ENCODE measurements at places on chromosomes 1 and 21.
A peak's percentile ranks its signal among the peaks of the same experiment; 100 is the strongest.

DNA sequence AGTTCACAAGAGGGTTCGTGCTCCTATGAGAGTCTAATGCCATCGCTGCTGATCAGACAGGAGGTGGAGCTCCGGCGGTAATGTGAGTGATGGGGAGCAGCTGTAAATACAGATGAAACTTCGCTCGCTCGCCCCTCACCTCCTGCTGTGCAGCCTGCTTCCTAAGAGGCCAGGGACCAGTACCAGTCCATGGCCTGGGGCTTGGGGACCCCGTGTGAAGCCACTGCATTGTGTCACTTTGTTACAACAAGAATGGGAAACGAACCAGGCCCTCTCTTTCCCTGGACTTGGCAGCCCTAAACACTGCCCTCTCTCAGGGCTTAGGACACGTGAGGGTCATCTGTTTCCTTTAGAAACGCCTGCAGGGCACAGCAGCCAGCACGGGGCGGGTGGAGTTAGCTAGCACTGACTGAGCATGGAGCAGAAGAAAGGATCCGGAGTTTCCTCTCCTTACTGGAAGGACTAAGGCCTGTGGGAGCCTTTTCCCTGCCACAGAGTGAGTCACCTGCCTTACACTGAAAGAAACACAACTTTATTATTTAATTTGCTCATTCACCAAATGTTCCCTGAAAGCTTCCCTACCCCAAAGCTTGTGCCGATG, 185.2 kb upstream of the TMEM51 start:
- DNase-seq = peak; percentile 26

DNA sequence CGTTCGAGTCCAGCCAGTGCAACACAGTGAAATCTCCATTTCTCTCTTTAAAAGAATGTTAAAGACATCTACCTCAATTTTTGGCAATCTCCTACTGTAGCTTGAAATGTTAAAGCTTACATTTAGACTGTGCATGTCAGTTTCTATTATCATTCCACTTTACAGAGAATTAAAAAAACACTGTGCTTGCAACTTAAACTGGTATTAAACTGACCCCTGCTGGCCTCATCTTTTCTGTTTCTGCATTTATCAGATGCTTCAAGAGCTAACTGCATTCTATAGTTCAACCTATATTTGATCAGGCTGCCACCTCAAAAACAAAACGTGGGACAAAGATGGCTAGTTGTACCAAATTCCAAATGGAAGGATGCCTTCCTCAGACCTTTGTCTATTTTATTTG, 226.5 kb downstream of the SMYD3 start:
- DNase-seq = no peak

GRCh38 chr21:44279354-44280260, 6.1 kb upstream of the AIRE start:
- no peak for DNase-seq

DNA sequence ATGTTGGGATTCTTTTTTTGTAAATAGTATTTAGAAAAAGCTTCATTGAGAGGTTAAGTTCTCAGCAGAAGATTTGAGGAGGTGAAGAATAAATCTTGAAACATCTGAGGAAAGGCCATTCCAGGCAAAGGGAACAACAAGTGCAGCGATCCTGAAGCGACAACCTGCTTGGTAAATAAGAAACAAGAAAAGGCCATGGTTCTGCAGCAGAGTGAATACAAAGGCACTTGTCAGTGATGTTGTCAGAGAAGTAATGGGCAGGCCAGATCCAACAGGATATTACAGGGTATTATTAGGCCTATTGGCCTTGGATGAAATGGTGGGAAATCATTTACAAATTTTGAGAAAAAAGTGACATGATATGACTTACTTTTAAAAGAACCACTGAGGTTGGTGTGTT, 960.0 kb downstream of the PLA2G4A start:
- DNase-seq = no peak

- no peak for DNase-seq
Measured at GRCh38 chr1:223714849-223715603, 2.7 kb downstream of the CAPN2 start.

- DNase-seq = no peak
Measured at GRCh38 chr1:64478594-64479470, 8.9 kb downstream of the CACHD1 start.

- no peak for DNase-seq
Measured at GRCh38 chr1:14228677-14229076, 369.8 kb upstream of the KAZN start.

DNA sequence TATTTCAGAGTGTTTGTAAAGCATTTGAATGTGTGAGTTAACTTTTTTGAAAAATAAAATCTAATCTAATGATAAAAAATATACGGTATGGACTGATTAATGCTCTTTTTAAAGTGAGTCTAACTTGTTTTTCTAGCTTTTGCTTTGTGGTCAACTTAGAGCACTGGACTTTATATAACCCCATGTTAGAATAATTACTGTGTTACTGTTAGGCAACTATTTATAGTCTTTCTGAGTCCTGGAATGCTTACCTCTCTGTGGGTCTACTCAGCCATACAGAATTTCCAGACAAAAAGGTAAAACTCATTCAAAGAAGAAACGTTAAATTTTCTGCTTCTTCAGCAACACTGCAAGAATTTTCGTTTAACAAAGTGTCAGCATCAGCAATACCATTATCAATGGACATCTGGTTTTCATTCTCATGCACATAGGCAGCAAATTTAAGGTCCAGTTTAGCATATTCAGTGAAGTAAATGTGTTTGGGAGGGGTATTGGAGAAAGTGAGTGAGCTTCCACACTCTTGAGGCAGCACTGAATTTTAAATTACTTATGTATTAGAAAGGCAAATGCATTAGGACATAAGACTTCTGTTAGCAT, 664.7 kb upstream of the NEGR1 start:
- no peak for DNase-seq

GRCh38 chr1:160781186-160781766, 14.7 kb upstream of the LY9 start:
- no peak for DNase-seq

GRCh38 chr1:5404412-5405203, 587.6 kb downstream of the NPHP4 start:
- DNase-seq = no peak

- DNase-seq = peak; percentile 43
Measured at GRCh38 chr21:41641821-41642701, 124.8 kb downstream of the RIPK4 start.

DNA sequence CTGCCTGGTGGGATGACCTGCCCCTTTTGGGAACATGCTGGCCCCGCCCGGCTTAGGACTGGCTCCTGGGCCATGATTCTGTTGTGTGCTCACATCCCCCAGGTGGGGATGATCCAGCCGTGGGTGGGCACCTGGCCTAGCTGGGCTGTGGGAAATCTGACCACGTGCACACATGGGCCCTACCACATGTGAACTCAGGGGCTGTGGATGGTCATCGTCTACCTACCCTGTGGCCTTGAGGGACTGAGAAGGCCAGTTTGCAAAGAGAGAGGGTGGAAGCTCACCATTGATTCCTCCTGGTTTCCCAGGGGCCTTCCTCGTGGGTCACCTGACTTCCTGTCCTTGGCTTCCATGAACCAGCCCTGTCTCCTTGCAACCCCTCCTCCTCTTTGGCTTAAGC, 19.4 kb upstream of the PCP4 start:
- no peak for DNase-seq

- DNase-seq = no peak
Measured at GRCh38 chr1:171841931-171842761, 848 bp downstream of the DNM3 start.

DNA sequence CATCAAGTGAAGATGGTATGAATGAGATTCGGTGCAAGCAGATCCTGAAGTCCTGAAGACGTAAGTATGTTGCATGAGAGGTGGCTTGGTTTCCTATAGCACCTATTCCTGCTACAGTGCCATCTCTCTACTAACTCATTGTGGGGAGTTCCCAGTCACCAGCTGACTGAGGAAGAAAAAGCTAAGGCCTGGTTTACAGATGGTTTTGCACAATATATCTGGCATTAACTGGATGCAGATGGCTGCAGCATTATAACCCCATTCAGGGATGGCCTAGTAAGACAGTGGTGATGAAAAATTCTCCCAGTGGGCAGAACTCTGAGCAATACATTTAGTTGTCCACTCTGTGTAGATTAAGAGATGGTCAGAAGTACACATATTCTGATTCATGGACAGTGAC, 36.7 kb downstream of the RTCA start:
- no peak for DNase-seq

DNA sequence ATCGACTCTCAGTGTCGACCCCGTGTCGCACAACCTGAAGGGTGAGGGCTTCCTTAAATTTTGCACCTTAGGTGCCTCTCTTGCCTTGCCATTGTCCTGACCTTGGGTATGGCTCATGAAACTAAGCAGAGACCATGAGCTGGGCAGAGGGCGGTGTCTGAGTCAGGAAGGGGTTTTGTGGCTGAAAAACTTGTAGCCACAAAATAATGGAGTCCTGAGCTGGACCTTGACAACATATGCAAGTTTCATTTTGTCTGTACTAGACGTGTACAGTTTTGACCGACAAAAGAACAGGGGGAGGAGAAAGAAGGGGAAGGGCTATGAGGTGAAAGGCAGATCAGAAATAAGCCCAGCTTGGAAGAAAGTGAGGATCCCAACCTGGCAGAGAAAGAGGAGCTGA, 8.3 kb upstream of the RUNX1 start:
- DNase-seq = no peak

GRCh38 chr1:7229696-7230631, 444.7 kb downstream of the CAMTA1 start:
- no peak for DNase-seq

DNA sequence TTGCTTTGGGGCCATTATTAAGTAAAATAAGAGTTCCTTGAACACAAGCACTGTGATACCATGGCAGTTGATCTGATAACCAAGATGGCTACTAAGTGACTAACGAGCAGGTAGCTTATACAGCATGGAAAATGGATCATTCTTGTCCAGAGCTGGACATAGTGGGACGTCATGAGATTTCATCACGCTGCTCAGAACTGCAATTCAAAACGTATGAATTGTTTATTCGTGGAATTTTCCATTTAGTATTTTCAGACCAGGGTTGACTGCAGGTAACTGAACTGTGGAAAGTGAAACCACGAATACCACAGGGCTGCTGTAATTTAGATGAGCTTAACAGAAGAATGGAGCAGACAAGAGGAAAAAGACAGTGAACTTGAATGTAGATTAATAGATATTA, 38.9 kb downstream of the CCDC18 start:
- no peak for DNase-seq

GRCh38 chr1:116429821-116430374, 56.9 kb downstream of the ATP1A1 start:
- DNase-seq = no peak

DNA sequence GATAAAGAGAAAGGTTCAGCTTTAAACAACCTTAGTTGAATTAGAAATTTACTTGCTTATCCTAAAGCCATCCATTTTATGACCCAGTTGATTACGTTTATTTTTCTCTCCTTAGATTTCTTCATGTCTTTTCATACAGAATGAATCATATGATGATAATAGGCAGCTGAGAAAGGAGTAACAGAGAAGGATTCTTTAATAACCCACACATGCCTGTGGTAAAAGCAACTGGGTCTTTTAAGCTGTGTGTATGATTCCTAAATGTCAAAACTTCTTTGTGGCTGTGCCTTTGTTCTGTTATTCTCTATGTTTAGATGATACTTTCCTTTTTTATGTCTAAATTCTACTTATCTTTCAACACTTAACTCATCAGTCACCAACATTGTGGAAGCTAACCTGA, 626.5 kb downstream of the NCAM2 start:
- no peak for DNase-seq

- no peak for DNase-seq
Measured at GRCh38 chr1:55081905-55082296, 42.6 kb downstream of the PCSK9 start.

GRCh38 chr1:72322910-72323309, 40.6 kb upstream of the NEGR1 start:
- no peak for DNase-seq

GRCh38 chr1:51833700-51834099, 44.8 kb downstream of the NRDC start:
- DNase-seq = no peak

- no peak for DNase-seq
Measured at GRCh38 chr1:241848686-241849344, 811 bp downstream of the EXO1 start.

GRCh38 chr1:31084782-31085569, 19.5 kb upstream of the PUM1 start:
- DNase-seq = no peak

DNA sequence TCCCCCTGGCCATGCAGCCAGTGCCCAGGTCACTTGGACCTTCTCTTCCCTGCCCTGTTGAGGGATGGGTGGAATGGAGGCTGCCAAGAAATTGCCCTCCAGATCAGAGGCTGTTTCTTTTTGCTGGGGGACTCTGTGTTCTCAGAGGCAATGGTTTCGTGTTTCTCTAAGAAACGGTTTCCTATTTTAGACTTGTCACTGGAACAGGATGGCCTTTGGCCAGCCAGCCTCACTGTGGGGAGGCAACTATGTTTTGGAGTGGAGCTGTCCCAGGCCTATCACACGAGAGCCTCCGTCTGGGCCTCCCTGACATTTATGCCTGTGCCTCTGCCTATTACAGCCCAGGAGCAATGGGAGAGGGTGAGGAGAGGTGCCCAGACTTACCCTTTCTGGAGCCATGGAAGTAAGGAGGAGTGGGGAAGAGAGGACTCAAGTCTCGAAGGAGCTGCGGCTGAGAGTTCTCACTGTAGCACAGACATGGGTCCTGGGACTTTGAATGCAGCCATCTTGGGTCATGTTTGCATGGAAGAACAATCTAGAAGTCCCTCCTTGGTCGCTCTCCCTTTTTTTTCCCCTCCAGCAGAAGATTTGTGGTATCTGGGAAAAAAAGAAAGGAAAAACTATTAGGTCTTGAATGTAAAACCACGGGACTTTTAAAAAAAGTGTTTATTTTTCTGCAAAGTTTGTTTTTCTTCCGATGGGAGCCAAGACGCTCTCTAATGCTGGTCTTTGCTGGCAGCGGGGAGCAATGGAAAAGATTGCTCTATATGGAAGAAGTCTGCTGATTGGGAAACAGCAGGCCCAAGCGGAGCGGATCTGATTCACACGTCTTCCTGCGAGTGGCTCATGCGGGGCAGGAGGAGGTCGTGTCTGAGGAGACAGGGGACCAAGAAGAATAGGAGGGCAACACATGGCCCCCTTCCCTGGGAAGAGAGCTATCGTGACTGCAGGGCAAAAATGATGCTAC, 219.2 kb downstream of the FOXD2 start:
- DNase-seq = peak; percentile 37
